ENCODE measurements at places on chromosomes 5 and 9.

GRCh38 chr5:143268388-143268787, 135.1 kb downstream of the NR3C1 start:
- DNase-seq, result no peak

DNA sequence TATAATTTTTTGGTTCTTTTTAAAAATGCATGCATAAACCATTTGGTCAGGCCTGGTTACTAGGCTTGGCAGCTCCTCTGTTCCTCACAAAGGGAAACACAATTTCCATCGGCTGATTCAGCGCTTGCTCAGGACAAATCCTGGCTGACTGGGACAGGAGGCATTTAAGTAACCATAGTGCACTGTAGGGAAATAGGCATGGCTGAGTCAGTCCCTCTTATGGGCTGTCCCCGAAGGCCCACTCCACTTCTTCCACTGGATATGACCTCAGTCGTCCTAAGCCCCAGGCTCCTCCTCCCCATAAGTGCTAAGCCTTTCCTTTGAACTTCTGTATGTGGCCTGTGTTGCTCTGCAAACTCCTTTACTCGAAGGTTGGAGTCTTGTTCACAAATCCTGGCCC, 71.2 kb upstream of the GLIS3 start:
- DNase-seq, result peak; percentile 39

GRCh38 chr5:22591461-22591860, 261.7 kb downstream of the CDH12 start:
- DNase-seq, result no peak

DNA sequence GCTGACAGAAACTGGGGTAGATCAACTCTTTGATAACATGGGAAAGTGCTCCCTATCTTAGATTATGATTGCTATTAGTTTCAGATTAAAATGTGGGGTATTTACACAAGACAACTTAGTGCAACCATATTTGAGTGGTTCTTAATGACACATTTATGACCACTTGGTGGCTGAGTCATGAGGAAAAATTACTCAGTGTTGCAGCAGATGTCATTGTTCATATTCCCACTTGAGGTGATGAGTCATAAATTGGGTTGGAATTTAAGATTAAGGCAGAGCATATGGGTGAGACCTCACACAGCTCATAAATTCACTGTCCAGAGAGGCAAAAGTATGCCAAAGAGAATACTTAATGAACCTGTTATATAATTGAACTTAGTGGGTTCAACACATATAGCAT, 408.3 kb downstream of the DMRT2 start:
- DNase-seq, result peak; percentile 16

- DNase-seq, result no peak
Measured at GRCh38 chr9:83625178-83625577, 2.2 kb downstream of the IDNK start.

GRCh38 chr5:90941002-90941720, 382.6 kb downstream of the ADGRV1 start:
- DNase-seq, result no peak

DNA sequence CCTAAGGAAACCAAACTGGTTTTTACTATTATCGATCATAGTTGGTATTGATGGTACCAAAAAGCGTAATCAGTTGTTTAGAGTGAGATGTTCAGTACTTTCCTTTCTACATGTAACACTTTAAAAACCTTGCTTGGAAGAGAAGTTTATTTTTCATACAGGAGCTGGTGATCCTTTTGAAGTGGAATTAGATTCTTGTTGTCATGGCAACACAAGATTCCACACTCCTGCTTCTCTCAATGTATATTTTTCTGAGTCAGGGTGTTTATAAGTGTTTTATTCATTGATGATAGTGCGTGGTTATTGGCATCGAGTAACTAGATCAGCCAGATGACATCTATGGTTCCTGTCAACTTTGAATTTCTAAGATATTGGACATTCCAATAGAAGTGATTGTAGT, 181.1 kb upstream of the CHD1 start:
- no peak for DNase-seq

GRCh38 chr5:123000731-123001130, 35.8 kb downstream of the PPIC start:
- no peak for DNase-seq

DNA sequence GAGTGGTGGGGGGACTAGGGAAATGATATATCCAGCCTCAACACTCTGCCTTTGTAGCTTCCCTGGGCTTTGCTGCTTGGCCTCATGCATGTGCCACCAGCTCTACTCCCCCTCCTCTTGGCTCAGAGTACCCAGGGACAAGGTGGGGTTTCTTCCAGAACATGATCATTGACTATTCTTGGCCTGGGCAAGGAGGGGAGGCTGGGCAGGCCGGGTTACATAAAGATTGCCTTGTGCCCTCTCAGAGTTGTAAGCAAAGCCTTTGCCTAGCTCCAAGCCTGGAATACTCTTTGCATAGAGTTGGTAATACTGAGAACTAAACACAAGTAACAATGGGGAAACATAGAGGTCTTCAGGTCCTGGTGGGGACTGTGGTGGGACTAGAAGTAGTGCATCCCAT, 11.9 kb downstream of the ADRB2 start:
- DNase-seq, result no peak

DNA sequence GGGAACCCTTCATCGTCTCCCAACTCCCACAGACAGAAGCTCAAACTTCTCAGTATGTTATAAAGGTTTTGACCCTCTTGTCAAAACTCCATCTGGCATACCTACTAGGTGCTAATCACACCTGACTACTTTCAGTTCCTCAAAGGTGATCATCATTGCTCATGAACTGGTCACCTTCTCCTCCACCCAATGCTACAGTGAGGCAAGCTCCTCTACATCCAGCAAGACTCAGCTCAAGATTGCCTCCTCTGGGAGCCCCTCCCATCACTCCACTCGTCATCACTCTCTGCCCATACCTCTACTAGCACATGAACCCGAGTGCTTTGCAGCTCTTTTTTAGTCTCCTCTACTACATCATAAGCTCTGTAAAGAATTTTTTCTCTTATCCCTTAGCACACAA, 102.4 kb downstream of the LPAR1 start:
- DNase-seq, result no peak

- DNase-seq, result no peak
Measured at GRCh38 chr9:117375956-117376355, 38.9 kb downstream of the ASTN2 start.

GRCh38 chr5:53256746-53257145, 147.2 kb upstream of the MOCS2 start:
- no peak for DNase-seq

DNA sequence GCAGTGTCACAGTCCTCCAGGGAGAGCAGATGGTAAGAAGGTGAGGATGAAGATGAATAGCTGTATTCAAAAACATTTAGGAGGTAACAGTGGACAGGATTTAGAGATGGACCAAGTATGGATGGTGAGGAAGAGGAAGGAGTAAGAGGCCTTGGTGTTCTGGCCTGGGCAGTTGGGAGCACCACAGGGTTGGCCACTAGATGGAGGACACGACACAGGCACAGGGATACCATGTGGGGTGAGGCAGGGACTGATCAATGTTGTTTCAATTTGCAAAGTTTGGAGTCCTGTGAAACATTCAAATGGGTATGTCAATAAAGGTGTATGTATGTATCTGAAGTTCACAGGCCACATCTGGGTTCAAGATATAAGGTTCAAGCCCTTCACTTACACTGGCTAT, 141.1 kb upstream of the RASEF start:
- no peak for DNase-seq

DNA sequence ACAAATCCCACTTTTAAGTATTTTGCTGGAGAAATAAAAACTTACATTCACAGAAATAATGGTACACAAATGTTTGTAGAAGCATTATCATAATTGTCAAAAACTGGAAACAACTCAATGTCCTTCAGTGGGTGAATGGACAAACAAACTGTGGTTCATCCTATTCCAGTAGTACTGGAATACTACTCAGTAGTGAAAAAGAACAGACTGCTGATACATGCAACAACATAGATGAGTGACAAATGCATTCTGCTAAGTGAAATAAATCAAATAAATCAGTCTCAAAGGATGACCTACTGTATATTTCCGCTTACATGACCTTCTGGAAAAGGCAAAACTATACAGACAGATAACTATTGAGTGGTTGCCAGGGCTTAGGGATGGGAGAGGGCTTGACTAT, 114.1 kb downstream of the ANKRD55 start:
- DNase-seq, result no peak

GRCh38 chr5:38373743-38374142, 115.4 kb downstream of the EGFLAM start:
- no peak for DNase-seq

DNA sequence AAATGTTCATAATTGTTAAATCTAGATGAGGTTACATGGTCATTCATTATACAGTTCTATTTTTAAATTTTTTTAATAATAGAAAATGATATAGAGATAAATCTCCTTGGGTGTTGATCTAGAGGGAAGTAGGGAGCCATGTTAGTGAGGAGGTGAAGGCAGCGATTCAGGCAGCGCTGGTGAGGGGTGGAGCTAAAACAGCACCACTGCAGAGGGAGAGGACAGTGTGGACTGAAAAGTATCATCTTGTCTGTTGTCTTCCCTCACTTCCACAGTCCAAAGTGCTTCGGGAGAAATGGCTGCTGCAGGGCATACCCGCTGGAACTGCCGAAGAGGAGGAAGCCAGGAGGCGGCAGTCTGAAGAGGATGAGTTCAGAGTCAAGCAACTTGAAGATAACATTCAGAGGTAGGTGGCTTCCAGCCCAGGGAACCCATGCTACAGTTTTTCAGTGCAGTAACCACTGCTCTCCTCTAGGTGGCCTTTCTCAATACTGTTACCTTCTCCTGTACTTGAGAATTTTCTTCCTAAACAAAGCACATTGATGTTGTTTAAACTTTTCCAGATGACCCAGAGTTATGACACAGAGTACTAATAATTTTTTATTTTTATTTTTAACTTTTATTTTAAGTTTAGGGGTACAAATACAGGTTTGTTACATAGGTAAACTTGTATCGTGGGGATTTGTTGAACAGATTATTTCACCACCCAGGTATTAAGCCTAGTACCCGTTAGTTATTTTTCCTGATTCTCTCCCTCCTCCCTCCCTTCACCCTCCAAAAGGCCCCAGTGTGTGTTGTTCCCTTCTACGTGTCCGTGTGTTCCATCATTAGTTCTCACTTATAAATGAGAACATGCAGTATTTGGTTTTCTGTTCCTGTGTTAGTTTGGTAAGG, 100.5 kb downstream of the PALM2AKAP2 start:
- no peak for DNase-seq

DNA sequence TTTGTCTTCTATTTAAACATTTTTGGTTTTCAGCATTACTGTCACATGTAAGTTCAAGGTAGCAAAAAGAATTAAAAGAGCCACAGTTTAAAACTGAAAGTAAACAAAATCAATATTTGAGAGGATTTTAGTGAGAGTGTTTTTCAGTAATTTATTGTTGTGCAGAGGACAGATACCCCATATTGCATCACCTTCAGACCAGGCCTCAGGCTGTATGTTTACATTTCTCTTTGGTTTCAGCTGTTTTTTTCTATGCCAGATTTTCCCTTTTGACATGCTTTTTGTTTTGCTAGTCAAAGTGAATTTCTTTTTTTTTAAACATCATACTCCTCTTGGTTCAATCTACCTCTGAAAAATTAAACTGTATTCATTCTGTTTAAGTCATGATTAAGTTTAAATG, 47.2 kb downstream of the MAST4 start:
- DNase-seq, result no peak

- no peak for DNase-seq
Measured at GRCh38 chr5:132070460-132071337, 2.9 kb upstream of the CSF2 start.

DNA sequence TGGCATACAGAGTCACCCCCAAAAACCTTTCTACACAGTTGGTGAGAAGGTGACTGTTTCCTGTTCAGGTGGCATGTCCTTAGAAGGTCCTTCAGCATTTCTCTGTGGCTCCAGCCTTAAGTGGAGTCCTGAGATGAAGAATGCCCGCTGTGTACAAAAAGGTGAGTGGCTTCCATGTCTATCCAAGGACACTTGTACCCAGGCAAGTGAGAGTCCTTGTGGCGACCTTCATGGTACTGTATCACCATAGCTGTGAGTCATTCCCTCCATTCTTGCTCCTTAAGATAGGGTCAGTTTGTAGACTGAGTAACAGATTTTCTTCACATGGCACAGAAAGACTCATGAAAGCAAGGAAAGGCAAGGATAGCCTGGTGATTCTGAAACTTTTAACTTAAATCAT, 63.1 kb downstream of the C7 start:
- no peak for DNase-seq

DNA sequence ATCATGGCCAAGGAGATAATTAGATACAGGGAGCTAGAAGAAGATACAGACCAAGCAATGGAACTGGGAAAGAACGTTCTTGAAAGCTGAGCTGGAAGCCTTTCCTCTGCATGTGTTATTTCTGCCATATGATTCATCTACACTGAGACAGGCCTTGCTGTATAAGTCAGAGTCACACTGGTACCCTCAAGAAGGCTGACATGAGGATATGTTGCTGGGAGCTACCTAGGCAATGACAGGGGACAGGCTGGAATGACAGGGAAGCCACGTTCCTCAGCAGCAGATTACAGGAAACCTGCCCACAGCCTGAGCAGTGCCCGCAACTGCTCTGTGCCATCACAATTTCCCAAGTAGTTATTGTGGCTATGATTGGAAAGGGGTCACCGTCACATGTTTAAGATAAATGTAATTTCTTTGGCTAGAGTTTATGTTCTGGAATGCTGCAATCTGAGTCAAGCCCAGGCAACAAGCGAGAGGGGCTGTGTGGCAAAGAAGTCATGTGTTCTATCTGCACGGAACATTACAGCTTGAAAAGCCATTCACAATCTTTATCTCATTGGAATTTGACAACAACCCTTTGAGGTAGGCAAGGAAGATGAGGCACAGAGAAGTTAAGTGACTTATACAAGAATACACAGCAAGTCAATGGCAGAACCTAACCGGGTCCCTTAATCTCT, 108.2 kb downstream of the TTLL11 start:
- DNase-seq, result no peak

- DNase-seq, result peak; percentile 79
Measured at GRCh38 chr5:126503602-126504104, 80.4 kb downstream of the GRAMD2B start.

DNA sequence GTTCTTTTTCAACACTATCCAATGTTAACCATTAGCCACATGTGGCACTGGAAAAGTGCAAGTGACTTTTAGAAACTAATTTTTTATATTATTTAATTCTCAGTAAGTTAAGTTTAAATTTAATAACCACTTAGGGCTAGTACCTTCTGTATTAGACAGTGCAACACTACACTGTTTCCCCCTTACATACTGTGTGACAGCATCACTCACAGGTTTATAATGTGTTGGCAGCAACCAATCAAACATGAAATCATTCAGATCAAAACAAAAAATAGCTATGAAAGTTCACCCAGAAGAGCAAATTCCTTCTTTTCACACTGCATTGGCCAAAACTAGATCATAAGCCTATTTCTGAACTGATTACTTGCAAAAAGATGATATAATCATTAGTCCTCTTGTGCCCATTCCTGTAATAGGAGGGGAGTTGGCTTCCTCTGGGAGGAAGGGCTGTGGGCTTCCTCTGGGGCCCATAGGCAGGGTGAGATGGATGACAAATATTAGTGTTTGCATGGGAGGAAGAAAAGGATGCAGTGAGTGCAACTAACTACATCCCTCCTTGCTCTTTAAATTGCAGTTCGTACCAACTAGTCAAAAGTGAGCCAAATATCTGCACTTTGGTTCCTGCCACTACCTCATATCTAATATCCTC, 708.1 kb upstream of the RGMB start:
- no peak for DNase-seq

GRCh38 chr5:71778678-71779276, 59.7 kb downstream of the CARTPT start:
- DNase-seq, result no peak

Data from epithelial cell of proximal tubule (primary cell).